HT1080 (cell line): ENCODE measurements at places on chromosomes 16 and 17.
A peak's percentile ranks its signal among the peaks of the same experiment; 100 is the strongest.

DNA sequence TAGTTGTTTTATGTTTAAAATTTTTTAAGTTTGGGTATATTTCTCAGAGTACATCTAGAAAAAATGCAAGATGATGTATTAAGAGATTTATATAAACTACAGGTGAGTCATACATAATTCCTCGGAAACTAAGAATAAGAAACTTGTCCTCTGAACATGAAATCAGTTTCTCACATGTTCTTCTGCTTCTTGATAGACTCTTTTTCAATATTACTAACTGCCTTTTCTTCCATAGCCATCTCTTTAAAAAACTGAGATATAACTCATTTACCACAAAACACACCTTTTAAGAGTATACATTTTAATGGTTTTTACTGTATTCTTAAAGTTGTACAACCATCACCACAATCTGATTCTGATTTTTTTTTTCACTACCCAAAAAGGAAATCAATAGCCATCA, 238.4 kb upstream of the AXIN2 start:
- DNase-seq = no peak

DNA sequence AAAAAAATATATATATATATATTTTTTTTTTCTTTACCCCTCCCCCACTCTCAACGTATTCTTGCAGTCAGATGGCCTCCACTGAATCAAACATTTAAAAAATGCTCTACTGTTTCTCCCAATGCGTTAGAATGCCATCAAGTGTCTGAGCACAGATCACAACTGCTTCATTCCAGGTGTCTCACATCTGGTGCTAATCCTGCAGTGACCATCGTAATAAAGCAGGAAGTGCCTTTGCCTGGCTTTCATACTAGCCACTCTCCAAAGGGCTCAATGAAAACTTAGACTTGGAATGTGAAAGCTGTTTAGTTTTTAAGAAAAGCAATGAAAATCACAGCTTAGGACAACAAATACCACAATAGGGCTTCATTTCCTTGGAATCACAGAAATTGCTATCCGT, 37.2 kb downstream of the SKAP1 start:
- no peak for DNase-seq

- no peak for DNase-seq
These were observed 584 bp upstream of the SLC16A5 start for GRCh38 chr17:75087182-75087557.

- no peak for DNase-seq
These were observed 36.7 kb downstream of the SEC14L5 start for GRCh38 chr16:4994719-4995434.

DNA sequence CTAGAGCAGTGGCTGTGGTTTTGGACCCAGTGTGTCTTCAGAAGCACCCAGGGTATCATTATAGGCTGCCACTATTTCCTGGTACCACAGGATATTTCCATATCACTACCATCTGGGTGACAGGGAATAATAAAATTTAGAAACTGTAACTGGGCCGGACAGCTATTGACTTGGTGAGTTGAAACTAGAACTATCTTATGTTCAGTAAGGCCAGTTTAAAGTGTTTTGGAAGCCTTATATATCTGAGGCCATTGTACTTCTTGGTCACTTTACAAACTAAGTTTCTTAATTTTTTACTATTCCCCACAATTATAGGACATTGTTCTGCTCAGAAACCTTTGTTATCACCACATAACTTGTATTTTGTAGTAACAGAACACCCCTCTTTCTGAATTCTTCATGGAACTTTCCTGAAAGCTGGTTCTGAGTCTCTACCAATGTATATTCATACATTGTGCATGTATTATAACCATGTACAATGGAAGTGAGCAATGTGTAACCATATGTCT, 34.0 kb downstream of the ZNF207 start:
- no peak for DNase-seq

GRCh38 chr17:4733073-4733531, 1.9 kb downstream of the MED11 start:
- DNase-seq = no peak

- DNase-seq = no peak
These were observed 2.3 kb downstream of the PRSS21 start for GRCh38 chr16:2819179-2819938.

- no peak for DNase-seq
These were observed 9.5 kb downstream of the FUS start for GRCh38 chr16:31189412-31189778.

GRCh38 chr16:72961115-72961832, 86.7 kb downstream of the ZFHX3 start:
- DNase-seq = no peak

DNA sequence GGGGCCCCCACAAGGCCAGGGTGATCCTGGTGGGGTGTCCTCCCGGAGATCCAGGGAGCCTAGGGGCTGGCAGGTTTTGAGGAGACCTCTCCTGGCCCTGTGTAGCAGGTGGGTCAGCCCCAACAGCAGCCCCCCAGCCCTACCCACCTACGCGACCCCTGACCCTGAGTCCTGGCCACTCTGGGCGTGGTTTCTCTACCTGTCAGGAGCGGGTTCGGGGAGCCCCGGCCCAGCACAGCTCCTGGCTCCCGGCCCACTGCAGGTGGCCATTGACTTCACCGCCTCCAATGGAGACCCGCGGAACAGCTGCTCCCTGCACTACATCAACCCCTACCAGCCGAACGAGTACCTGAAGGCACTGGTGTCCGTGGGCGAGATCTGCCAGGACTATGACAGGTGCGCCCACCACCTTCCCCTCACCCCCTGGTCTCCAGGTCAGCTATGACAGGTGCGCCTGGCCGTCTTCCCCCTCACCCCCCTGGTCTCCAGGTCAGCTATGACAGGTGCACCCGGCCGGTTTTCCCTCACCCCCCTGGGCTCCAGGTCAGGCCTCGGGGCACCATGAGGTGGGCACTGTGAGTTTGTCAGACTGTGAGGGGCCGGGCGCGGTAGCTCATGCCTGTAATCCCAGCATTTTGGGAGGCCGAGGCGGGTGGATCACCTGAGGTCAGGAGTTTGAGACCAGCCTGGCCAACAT, 13.0 kb downstream of the CPNE7 start:
- DNase-seq = no peak

- DNase-seq = no peak
These were observed 15.0 kb upstream of the KDM6B start for GRCh38 chr17:7818746-7819645.

GRCh38 chr17:11991461-11991860, 5.8 kb downstream of the ZNF18 start:
- no peak for DNase-seq

DNA sequence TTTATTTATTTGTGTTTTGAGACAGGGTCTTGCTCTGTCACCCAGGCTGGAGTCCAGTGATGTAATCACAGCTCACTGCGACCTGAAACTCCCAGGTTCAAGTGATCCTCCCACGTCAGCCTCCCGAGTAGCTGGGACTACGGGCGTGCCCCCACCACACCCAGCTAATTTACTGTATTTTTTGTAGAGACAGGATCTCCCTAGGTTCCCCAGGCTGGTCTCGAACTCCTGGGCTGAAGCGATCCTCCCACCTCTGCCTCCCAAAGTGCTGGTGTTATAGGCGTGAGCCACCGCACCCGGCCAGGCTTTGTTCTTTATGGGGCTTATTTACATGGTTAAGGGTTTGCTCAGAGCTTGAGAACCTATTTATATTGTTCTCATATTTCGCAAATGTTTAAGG, 5.8 kb upstream of the MEIOB start:
- DNase-seq = no peak

DNA sequence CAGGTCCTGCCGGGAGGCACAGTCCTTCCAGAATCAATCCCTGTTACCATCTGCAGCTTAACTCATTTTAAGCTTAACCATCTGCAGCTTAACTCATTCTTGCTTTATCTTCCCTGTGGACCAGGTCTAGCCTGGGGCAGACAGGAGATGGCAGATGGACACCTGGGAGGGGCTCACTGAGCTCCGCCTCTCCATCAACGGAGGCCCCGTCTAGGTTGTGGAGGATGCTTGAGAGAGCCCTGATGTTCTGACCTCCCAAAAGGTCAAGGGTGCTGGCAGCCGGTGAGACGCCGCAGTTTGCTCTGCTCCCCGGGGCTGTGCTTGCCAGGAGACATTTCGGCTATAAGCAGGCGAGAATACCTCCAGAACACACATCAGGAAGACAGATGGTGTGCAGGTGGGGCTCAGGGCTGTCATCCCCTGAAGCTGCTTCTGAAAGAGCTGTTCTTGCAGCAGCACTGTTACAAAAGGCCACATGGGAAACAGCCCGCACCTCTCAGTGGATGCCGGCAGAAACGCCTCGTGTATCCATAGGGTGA, 41.3 kb downstream of the BAIAP2 start:
- no peak for DNase-seq

- DNase-seq = no peak
These were observed 254.8 kb upstream of the TBX2 start for GRCh38 chr17:61144617-61145564.

GRCh38 chr17:80664217-80664790, 119.7 kb downstream of the RPTOR start:
- no peak for DNase-seq

- no peak for DNase-seq
These were observed 9.7 kb downstream of the HPR start for GRCh38 chr16:72072514-72073342.

- DNase-seq = no peak
These were observed 7.8 kb downstream of the BAHCC1 start for GRCh38 chr17:81402981-81403467.

DNA sequence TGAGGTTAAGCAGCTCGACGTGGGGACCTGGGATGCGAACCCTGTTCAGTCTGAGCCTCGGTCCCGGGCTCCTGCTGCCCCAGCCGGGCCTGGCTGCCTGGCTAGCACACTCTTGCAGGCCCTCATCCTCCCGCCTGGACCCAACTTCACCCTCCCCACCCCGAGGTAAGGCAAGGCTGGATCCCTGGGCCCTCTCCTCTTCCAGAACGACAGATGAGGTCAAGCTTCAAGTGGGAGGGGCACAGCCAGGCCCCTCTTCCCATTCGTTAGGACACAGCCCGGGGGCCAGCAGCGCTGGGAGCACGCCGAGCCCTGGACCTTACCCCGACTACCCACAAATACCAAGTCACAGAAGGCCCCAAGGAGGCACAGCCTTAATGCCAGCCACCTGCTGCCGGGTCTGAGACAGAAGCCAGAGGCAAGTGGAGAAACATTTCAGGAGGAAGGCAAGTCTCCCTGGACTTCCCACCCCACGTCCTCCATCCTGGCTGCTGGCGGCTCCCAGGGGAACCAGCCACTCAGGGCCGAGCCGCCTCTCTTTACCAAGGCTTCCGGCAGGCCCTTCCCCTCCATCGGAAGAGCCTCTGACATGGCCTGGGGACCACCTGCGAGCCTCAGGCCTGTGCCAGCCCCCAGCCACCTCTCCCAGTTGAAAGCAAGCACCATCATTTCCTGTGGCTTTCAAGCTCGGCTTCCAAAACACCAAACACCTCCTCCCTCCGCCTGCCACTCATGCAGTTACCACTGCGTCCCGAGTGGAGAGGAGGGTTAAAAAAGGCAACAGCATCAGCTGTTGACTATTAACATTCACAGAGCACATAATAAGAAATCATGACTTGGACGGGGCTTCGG, 59.9 kb downstream of the RPH3AL start:
- DNase-seq = no peak

- no peak for DNase-seq
These were observed 7.3 kb downstream of the CDH11 start for GRCh38 chr16:65114527-65114926.

- peak; percentile 51 for DNase-seq
These were observed 93.3 kb downstream of the MYO1D start for GRCh38 chr17:32783602-32784001.

DNA sequence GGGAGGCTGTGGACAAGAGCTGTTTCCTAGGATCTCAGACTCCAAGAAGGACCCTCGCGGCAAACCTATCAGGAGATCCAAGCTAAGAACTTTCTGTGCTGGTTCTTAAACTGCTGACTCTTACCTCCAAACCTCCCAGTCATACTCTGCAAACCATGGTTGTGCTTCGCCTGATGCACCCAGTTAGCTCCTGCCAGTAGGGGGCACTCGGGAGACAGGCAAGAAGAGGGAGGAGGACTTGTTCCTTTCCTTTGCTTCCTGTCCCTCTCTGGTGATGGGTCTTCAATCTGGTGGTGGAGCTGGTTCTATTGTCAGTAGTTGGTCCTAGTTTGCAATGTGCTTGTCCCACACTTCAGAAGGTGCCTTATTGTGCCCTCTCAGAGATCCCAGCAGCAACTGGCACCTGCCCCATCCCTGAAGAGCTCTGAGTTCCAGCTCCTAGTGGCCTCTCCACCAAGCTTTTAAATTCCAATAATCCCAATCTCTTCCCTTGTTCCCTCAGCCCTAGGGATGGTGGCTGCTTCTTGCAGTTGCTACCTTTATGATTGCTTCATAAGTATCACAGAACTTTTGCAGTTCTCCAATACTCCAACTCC, 113.5 kb upstream of the RPL38 start:
- peak; percentile 54 for DNase-seq

DNA sequence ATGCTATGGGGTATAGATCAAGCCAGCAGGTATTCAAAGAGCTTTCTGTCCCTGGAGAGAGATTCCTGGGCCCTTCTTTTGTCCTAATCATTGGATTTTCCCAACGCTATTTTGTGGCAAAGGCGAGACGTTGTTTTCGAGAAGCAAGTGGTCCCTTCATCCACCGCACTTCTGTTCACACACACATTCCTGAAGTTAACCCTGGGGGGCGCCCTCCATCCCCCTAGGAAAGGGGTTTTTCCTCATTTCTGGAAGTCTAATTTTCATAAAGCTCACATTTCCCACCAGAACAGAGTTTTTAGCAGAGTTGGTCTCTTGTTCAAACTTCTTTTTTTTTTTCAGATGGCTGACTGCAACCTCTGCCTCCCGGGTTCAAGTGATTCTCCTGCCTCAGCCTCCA, 11.9 kb downstream of the SCGB1C2 start:
- DNase-seq = no peak

DNA sequence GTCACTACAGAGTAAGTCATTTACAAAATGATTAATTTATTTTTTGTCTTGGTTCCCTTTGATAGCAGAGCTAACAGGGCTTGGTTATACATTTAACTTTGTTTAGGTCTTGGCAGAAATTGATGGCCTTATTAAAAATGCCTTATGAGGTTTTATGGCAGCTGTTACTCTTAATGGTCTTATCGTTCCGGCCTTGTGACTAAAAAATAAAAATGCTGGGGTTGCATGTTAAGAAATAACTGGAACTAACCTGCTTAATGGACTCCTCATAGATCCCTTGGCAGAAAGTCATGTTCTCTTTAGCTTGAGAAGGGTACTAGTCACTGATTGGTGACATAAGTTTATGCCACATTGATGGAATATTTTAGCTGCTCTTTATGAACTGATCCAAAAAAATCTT, 18.3 kb downstream of the COX11 start:
- no peak for DNase-seq

DNA sequence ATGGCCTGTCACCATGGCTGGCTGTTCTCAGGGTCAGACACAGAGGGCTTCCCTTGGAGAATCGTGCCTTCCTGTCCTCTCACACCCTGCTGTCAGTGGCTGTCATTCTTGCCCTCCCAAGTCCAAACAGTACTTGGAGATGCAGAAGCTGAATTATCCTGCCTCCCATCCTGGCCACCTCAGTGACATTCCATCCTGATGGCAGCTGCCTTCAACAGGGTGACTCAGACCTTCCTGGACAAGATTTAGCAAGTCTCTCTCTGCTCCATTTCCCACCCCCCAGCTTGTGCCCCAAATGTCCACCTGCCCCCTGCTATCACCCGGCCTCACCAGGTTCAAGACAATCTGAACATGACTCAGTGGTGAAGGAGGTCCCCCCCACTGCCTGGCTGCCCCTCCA, 4.8 kb upstream of the KRT36 start:
- peak; percentile 39 for DNase-seq
